ENCODE measurements at places on chromosomes 7 and 10.

GRCh38 chr10:131982185-131982756 is 548 bp upstream of the BNIP3 start:
- DNase-seq = no peak

DNA sequence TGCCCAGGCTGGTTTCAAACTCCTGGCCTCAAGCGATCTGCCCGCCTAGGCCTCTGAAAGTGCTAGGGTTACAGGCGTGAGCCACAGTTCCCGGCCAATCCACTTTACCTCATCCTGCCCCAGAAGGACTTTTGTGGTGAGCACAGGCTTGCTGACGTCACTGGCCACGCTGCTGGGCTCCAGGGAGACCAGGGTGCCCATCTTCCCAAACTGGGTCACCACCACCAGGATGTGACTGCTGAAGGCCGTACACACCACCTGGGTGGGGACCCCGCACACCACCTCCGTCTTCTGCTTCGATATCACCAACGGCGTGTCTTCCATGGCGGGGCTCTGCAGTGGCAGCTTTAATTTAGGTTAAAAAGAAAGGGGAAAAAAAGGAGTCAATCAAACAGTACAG is 816 bp downstream of the PSMG3 start:
- no peak for DNase-seq

GRCh38 chr10:116073510-116073909 is 199.5 kb downstream of the GFRA1 start:
- DNase-seq = no peak

GRCh38 chr7:1885465-1886226 is 215.6 kb downstream of the ELFN1 start:
- no peak for DNase-seq

- no peak for DNase-seq
These were observed 220.0 kb upstream of the DPP6 start for GRCh38 chr7:153832160-153832559.

GRCh38 chr7:37719077-37719476 is 35.5 kb downstream of the GPR141 start:
- DNase-seq = no peak

- DNase-seq = no peak
These were observed 115.9 kb upstream of the MEOX2 start for GRCh38 chr7:15802425-15802824.

DNA sequence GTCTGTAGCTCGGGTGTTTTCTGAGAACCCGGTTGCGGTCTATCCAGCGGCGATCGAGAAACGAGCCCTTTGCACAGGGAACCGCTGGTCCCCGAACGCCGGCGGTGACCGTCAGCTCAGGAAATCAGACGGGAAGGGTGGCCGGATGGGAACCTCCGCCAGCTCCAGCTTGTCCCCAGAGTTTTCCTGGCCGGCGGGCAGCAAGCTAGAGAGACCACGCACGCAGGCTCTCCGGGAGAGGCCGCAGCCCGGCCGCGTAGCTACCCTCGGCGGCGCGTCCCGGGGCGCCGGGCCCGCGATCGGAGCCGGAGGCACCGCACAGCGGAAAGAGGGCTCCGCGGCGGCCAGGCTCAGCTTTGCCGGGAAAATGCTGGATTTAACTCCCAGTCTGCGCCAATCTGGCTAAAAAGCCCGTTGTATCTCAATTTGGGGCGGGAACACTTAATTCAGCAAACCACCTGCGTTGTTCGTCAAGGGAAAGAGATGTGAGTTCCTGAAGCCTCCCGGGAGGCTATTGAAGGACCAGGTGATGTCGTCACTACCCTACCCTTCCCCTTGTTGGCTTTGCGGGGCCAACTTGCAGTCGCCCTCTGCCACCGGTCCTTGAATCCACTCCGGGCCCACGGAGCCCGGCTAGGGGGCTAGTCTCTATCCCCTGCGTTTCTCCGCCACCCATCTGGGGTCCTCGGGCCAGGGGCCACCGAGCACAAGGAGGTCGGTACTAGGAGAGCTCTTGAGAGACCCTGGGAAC is 859 bp upstream of the CH25H start:
- peak; percentile 88 for DNase-seq

DNA sequence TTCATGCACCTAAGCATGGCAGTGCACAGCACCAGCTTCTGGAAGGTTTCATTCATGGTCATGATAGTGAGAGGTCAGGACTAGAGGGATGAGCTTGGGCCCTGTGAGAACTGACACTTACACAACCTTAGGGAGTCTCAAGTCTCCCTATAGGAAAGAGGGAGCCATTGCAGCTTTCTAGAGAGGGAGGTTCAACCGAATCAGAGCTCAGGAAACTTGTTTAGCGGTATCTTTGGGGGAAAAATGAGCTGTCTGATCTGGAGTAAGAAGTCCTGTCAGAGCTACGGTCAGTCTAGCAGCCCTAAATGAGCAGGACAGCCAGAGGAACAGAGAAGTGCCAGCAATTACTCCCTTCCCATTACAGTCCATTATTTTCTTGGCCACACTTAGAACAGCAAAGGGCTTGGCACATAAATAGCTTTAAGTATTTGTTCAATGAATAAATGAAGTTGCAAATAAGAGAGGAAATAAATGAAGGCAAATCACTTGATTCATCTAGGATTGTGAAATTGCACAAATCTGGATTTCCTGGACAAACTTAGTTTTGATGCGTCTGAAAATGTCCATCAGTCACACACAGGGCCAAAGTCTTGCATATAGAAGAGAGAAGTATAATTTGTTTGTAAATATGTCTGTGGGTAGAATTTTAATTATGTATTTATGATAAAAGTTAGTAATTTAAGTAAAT is 262.0 kb downstream of the GLI3 start:
- DNase-seq = no peak

GRCh38 chr10:114495303-114495702 is 91.0 kb upstream of the AFAP1L2 start:
- no peak for DNase-seq

DNA sequence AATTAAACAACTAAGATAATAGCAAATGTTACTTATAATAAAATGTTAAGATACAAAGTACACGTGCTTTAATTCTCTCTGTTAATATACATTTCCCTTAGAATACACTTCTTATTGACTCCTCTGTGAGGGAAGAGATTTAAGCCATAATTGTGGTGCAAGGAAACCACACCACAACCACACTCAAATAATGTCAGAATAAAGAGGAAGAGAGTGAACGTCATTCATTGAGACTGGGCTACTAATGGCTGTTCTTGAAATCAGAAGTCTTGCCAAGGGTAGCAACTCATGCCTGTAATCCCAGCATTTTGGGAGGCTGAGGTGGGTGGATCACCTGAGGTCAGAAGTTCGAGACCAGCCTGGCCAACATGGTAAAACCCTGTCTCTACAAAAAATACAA is 10.0 kb downstream of the FAM171A1 start:
- DNase-seq = no peak

- DNase-seq = no peak
These were observed 393.6 kb downstream of the CNTNAP2 start for GRCh38 chr7:146510088-146510680.

DNA sequence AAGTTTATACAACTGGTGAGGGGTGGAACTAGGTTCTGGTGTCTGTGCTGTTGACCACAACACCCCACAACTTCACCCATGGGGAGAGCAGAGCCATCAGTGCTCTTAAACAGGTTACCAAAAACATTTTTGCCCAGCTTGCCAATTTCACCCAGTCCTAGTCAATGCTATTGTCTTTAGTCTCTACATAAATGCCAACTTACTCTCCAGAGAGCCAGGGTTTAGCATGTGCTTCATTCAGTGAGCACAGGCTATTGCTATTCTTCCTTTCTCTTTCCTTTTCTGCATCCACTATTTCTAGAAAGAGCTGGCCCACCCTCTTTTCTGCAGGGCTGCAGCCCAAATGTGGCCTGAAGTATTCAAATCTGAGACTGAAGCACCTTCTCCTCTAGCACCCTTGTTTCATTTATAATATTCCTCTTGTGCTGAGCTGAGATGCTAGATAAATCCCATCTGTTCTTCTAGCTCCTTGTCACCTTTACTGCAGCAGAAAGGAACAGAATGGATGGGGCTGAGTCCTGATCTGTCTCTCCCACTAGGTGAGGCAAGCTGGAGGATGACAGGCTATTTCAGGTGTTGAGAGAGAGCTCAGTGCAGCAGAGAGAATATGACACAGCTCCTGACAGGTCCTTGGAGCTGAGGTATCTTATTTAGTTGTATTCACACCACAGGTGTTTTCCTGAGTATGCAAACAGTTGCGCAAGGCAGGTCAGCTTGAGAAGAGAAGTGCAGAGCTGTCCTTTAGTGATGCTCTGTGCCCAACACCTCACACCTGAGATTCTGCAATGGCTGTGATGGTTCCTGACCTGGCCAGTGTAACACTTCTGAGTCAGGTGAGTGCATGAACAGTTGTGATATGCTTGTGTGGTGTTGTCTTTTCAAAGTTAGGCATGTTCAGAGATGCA is 819.2 kb downstream of the CCSER2 start:
- DNase-seq = no peak

- no peak for DNase-seq
These were observed 82.9 kb upstream of the DDC start for GRCh38 chr7:50648076-50648475.

DNA sequence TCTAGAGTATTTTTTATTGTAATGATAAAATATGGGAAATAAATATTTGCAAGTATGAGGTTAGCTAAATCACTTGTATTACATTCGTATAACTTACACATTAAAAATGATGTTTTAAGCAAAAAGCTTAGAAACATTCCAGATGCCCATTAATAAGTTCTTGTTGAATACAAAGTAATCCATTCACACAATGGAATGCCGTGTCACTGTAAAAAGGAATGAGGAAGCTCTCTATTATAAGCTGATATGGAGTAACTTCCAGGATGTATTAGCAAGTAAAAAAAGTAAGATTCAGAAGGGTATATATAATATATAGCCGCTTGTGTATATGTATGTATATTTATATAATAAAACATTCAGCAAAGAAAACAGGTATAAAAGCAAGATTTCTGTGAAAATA is 412.8 kb upstream of the MTPN start:
- DNase-seq = no peak

- DNase-seq = peak; percentile 55
These were observed 88.8 kb downstream of the ZRANB1 start for GRCh38 chr10:125030567-125031197.

GRCh38 chr10:51955696-51956095 is 256.3 kb upstream of the CSTF2T start:
- no peak for DNase-seq

DNA sequence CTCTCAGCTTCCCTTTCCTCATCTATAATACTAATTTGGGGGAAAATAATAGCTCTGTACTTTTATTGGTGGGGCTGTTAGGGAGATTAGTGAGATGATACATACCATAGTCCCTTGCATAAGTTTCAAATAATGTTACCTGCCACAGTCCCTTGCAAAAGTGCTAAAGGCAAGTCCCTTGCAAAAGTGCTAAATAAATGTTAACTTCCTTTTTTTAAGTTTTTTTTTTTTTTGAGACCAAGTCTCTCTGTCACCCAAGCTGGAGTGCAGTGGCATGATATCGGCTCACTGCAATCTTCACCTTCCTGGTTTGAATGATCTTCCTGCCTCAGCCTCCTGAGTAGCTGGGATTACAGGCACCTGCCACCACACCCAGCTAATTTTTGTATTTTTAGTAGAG is 43.4 kb upstream of the SRGN start:
- DNase-seq = no peak

- DNase-seq = no peak
These were observed 46.3 kb downstream of the PLEKHA8 start for GRCh38 chr7:30074422-30075030.

GRCh38 chr10:43254199-43254730 is 12.6 kb downstream of the RASGEF1A start:
- DNase-seq = peak; percentile 75

- DNase-seq = no peak
These were observed 20.9 kb downstream of the TSPAN15 start for GRCh38 chr10:69472142-69472541.

- DNase-seq = no peak
These were observed 616.2 kb downstream of the DNAJB6 start for GRCh38 chr7:157952841-157953645.

DNA sequence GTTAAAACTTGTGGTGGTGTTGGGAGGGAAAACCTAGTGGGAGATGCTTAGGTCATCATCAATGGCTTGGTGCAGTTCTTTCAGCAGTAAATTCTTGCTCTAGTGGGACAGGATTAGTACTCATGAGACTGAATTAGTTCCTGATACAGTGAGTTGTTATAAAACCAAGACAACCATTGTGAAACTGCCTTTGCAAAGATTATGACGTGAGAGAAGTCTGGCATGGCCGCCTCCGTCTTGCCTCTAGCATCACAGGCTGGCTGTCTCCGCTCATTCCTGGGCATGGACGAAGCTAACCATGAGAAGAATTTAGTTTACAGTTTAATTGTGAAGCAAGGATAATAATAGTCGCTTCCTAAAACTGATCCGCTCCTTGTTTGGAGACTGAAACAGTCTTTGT is 186.4 kb downstream of the KIF20B start:
- DNase-seq = no peak

DNA sequence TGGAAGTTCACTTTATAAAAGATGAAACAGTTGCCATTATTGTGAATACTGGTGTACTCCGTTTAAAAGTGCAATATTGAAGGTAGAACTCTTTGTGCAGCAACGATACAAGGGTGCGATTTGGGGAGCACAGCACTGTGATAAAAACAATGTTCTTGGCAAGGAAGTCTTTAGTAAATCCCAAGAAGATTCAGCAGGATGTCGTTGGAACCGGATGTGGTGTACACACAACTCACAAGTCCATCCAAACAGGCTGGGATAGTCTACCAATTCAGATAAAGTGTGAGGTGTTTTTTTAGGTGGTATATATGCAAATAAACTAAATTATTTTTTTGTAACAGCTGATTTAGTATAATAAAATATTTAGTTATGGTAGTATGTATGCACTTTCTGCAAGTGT is 46.7 kb downstream of the ZNF777 start:
- no peak for DNase-seq

- no peak for DNase-seq
These were observed 5.7 kb upstream of the TNRC18 start for GRCh38 chr7:5429253-5429856.

- no peak for DNase-seq
These were observed 177.6 kb upstream of the SLC25A13 start for GRCh38 chr7:96499532-96499931.

All from posterior vena cava (tissue), 2 donors.